Endodermal cell (in vitro differentiated cells): ENCODE measurements at places on chromosomes 7 and 10. TPM values are rescaled to one million over a fixed set of nuclear protein-coding genes. Genes with fewer than 3 reads are reported as not detected.

POLR3A gene
- 20.1 to 29.9 TPM (median 28.6 TPM) in 3 replicates for total RNA-seq

GRCh38 chr10:19832699-19833098 lies 16.5 kb downstream of the PLXDC2 start:
- peaks cover 9% of the 10 kb centered on the region for H3K4me1 ChIP-seq
- H3K36me3 ChIP-seq = no peaks in the 10 kb centered on the region
- no peaks in the 10 kb centered on the region for H3K27me3 ChIP-seq
- no peak overlapping the region for H3K4me3 ChIP-seq
- H3K27ac ChIP-seq = no peak overlapping the region

DNA sequence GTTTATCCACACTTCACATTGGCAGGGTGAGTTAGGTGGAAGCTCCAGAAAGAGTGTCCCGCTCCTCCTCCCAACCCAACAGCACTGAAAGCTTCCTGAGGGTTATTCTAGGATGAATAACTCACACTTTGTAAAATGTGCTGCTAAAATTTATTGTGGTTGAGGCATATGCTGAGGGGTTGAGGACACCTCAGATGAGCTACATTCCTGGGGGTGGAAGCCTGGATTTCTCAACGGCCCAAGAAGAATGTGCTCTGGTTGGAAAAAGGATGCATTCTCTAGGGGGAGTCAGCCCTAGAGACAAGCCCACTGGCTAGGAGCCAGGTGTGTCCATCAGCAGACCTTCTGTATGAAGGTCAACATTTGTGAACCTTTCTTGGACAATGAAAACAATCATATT lies 91.5 kb upstream of the PDE1C start:
- no peak overlapping the region for H3K4me3 ChIP-seq
- no peak for DNase-seq
- H3K27me3 ChIP-seq = no peaks in the 10 kb centered on the region

SPDYE9 gene
- total RNA-seq = not detected in 2 replicates

UNC5B gene
- total RNA-seq = 9.7 to 14.2 TPM (median 9.8 TPM) in 3 replicates

- no peaks in the 10 kb centered on the region for H3K36me3 ChIP-seq
- no peak for DNase-seq
- H3K27me3 ChIP-seq = no peaks in the 10 kb centered on the region
- no peak overlapping the region for H3K4me3 ChIP-seq
- H3K27ac ChIP-seq = no peak overlapping the region
These were observed 6.8 kb upstream of the EIF3A start for GRCh38 chr10:119087271-119087882.
